ENCODE measurements at places on chromosomes 1 and 21.

DNA sequence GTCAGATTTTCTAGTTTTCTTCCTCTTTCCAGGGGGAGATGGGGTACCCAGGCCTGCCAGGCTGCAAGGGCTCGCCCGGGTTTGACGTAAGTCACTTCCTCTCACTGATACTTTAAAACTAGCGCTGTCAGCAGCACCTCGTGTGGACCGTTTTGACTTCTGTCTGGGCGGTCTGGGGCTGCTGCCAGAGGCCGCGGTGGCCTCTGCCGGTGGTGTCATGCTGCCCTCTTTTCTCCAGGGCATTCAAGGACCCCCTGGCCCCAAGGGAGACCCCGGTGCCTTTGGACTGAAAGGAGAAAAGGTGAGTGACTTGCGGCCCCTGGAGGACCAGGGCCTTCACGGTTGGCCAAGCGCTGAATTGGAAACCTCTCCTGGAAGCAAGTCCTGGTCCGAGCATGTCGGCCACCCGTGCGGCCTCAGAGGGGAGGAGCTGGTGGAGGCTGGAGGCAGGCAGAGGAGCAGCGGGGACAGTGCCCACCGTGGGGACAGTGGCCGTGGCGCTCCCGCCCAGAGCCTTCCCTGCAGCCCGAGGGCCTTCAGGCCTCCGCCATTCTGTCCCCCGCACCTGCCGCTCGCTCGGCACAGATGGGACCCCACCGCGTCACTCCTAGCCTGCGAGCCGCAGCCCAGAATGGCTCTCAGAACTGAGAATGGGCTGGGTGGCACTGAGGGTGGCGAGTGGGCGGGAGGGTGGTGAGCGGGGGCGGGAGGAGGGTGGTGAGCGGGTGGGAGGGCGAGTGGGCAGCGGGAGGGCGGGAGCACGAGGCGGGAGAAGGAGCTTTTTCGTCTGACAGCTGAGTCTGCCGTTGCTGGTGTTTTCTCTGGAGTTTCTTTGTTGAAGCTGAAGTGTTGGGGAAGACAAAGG, 9.4 kb downstream of the COL6A1 start:
- peak; percentile 0 for DNase-seq

DNA sequence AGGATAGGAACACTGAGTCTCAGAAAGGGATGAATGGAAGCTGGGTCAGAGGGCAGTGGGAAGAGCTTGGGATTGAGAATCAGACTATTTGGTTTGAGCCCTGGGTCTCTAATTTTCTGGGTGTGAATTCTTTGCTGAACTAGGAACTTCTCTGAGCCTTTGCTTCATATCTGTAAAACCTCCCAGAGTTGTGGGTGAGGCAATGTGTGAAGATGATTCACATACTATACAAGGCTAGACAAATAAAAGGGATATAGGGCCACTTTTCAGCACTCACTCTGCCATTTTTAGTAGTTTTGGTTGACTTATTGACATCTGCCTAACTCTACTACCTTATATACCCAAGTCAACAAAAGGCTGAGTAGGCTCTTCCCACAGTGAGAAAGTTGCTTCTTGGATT, 77.7 kb upstream of the JUN start:
- DNase-seq: no peak

DNA sequence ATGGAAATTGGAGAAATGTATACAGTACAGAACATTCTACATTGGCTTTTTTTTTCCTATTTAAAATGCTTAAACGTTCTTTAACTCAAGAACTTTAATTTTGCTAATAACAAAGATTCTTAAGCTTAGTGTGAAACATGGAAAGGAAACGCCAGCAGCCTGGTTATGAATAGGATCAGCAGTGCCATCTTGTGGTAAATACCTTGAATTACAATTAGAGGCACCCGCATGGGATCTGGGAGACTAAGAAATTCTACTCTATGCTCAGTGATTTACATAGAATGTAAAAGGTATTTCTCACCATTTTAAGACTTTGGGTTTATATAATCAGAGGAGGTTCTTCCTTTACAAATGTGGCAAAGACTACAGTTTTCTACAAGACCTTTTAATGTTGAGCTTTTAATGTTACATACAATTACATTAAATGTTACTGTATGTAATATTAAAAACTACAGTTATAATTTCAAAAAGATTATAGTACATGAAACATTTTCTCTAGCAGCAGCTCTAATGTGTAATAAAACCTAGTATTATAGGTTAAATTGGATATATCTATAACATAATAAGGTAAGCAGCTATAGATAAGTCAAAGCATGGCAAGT, 32.1 kb upstream of the APOBEC4 start:
- peak; percentile 9 for DNase-seq

- no peak for DNase-seq
Observed at GRCh38 chr1:66166753-66167152, 367.2 kb upstream of the SGIP1 start.

GRCh38 chr1:18166929-18167328, 59.3 kb downstream of the IGSF21 start:
- DNase-seq: no peak

- DNase-seq: no peak
Observed at GRCh38 chr1:178518894-178519293, 6.0 kb downstream of the TEX35 start.

DNA sequence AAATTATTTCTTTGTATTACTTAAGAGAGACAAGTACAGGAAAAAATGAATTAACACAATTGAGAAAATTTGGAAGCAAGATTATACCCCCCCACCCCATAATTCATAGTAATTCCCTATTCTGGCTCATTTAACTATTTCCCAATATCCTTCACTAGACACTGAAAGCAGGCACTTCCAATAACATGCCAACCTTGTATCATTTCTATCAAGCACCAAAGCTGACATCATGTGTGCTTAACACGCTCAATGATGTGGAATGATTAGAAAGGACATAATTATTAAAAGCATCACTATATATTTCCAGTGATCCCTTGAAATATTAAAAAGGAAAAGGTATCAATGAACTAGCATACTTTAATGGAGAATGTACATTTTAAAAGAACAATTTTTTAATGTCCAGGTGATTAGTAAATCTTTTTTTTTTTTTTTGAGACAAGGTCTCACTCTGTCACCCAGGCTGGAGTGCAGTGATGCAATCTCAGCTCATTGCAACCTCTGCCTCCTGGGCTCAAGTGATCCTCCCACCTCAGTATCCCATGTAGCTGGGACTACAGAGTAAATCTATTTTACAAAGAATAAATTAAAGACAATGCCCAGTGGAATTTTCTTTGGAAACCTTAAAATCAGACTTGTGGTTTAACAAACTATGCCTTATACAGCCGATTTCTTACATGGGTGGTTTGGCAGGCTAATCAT, 443.9 kb downstream of the DSCAM start:
- no peak for DNase-seq

DNA sequence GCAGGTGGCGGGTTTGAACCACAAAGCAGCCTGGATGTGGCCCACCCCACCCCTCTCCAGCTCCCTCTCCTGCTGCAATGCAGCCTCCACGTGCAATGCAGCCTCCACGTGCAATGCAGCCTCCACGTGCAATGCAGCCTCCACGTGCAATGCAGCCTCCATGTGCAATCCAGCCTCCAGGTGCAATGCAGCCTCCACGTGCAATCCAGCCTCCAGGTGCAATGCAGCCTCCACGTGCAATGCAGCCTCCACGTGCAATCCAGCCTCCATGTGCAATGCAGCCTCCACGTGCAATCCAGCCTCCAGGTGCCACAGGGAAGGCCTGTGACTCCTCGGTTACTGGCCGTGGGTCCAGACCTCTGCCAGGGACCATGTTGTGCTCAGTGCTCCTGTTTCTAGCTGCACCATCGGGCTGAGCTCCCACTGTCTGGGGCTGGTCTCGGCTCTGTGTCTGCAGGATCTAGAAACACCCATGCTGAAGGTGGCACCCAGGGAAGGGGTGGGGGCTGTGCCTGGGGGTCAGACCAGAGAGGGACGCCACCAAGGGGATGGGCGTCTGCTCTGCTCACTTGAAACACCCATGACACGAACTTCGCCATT, 11.9 kb upstream of the LRRC3 start:
- no peak for DNase-seq

DNA sequence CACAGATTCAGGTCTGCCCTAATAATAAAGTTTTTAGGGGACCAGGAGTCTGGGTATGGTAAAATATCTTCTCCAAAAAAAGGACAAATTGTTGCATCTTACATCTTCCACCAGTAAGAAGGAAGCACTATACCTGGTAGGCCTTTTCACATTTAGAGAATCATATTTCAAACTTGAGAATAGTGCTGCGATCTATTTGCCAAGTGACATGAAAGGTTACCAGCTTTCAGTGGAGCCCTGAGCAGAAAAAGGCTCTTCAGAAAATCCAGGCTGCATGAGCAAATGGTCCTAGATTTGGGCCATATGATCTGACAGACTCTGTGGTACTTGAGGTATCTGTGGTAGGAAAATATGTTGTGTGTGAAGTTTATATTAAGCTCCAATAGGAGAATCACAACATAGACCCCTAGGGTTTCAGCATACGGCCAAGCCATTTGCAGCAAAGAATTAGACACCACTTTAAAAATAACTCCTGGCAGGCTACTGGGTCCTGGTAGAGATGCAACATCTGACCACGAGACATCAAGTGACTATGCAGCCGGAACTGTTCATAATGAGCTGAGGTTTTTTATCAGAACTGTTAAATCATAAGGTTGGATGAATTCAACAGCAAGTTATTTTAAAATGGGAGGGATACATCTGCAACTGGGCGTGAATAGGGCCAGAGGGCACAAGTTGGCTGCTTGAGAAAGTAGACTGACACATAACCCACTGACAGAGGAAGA, 38.6 kb upstream of the CCDC190 start:
- DNase-seq: no peak

DNA sequence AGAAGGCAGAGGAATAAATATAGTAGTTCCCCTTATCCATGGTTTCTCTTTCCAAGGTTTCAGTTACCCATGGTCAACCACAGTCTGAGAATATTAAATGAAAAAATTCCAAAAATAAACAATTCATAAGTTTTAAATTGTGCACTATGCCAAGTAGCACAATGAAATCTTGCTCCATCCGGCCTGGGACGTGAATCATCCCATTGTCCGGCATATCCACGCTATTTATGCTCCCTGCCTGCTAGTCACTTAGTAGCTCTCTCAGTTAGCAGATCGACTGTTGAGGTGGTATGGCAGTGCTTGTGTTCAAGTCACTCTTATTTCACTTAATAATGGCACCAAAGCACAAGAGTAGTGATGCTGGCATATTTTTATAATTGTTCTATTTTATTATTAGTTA, 58.6 kb upstream of the ARHGAP29 start:
- no peak for DNase-seq

DNA sequence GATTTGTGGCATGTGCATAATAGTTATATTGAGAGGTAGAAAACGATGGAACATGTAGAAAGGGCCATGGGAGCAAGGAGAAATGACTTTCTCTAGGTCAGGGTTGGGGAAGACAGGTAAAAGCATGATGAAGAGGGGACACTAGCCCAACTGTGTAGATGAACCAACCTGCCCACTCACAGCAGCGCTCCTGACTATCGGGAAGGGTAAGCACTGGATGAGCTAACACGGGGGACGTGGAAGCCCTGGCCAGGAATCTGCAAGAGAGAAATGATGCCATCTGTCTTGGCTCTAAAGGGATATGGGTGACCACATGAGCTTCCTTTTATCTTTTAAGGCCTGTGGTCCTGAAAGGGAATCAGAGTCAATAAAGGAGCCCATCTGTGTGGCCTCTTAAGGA, 36.2 kb upstream of the TMEM125 start:
- DNase-seq: no peak

DNA sequence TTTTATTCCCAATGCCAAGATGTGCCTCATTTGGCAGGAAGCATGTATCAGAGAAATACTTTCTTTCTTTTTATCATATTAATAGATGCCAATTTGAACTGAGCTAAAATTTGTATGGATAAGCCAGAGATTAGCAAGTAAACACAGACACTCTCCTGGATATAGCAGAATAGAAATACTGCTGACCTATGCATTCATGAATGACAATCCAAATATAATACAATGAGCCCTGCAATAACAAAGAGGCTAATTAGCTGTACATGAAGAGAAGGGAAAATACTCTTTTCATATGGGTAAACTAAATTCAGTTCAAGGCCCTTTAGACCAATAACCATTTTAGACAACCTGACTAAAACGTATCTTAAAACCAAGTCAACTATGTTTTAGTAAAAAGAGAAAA, 388.1 kb upstream of the NR5A2 start:
- DNase-seq: no peak

- DNase-seq: no peak
Observed at GRCh38 chr1:235683653-235684052, 34.1 kb upstream of the GNG4 start.

DNA sequence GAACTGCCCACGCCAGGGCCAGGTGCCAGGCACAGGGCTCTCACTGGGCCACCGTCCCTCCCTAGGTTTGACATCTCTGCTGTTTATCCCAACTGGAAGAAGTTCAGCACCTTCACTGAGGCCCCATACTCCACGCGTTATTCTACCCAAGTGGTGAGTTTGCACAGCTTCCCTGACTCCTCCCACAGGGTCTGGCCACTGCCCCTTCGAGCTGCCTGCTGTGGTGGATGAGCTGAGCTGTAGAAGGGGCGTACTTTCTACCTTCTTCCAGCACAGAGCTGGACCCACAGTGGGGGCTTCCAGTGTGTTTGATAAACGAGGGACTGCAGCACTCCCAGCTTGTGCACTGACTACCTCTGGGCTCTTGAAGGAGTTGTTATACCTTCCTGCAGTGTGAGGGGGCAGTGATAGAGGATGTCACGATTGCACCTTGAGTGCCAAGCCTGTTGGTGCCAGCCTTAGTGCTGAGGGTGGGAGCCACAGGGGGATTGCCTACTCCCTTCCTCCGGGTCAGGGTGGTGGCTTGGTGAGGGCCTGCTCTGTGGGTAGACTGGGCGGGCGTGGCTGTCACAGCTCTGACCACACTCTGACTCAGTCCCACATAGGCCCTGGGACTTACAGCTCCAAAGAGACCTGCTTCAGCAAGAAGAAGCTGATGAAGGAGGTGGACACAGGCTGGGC, 5.9 kb upstream of the TTC22 start:
- DNase-seq: no peak

DNA sequence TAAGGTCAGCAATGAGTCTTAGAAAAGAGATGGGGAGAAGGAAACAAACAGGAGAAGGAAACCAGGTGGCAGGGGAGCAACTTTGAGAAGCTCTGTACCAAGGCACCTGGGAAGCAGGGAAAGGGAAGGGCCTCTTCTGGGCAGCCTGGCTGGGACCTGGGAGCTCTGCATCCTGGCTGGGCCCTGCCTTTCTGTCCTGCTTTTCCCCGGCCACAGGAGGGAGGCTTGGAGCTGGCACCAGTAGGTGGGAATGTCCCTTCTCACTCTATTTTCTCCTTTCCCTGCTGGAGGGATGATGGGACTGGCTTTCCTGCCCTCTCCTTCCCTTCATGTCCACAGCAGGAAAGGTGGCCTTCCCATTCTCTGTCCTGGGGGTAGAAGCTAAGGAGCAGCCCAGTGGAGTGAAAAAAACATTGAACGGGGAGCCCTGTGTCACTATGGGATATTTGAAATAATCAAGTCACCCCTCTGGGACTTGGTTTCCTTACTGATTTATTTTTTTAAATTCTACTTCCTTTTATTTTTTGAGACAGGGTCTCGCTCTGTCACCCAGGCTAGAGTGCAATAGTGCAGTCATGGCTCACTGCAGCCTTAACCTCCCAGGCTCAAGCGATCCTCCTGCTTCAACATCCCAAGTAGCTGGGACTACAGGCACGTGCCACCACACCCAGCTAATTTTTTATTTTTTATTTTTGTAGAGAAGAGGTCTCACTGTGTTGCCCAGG, 5.1 kb upstream of the NES start:
- DNase-seq: no peak

- no peak for DNase-seq
Observed at GRCh38 chr1:158731707-158732106, 11.2 kb upstream of the OR6K3 start.

GRCh38 chr1:153773096-153773921, 1.9 kb upstream of the SLC27A3 start:
- DNase-seq: no peak

- no peak for DNase-seq
Observed at GRCh38 chr1:114719424-114719787, 2.8 kb upstream of the NRAS start.

Measured in effector CD4-positive, alpha-beta T cell (primary cell).